Inflammatory macrophage treated with lipopolysaccharide for 4 hours (primary cell): ENCODE measurements at places on chromosomes 3 and 15.

- no peak for DNase-seq
Observed at GRCh38 chr15:74827614-74828013, 1.2 kb downstream of the CPLX3 start.

- DNase-seq = no peak
Observed at GRCh38 chr15:76382987-76383728, 46.6 kb downstream of the ISL2 start.

DNA sequence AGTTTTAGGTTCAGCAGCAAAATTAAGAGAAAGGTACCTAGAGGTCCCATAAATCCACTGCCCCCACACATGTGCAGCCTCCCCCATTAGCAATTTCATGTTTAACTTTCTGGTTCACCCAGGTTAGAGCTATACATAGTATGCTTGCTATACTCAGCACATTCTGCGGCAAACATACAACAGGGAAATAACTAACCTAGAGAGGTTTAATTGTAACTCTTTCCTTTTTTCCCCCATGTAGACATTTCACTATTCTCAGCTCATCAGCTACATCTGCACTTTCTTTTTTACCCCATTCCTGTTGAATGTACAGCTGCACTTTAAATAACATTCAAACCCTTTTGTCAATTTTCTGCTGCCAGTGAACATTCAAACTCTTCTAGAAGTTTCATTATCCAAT, 21.1 kb downstream of the TFRC start:
- DNase-seq = no peak

GRCh38 chr15:49290191-49290590, 120.1 kb downstream of the GALK2 start:
- DNase-seq = no peak

DNA sequence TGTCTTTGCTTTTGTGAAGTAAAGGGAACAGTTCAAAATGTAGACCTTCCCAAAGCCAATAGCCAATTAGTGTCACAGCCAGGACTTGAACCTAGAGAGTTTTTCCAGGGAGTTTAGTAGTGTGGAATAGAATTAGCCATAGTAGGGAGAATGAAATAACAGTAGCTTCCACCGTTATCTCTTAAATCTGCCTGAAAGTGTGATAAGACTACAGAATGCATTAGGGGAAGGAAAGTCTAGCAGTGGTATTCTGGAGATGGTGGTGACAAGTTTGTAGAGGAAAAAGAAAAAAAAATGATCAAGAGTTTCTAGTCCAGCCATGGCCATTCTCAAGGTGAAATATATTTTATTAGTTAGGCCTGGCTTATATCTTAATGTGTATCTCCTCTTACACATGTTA, 13.8 kb downstream of the ATP11B start:
- no peak for DNase-seq

DNA sequence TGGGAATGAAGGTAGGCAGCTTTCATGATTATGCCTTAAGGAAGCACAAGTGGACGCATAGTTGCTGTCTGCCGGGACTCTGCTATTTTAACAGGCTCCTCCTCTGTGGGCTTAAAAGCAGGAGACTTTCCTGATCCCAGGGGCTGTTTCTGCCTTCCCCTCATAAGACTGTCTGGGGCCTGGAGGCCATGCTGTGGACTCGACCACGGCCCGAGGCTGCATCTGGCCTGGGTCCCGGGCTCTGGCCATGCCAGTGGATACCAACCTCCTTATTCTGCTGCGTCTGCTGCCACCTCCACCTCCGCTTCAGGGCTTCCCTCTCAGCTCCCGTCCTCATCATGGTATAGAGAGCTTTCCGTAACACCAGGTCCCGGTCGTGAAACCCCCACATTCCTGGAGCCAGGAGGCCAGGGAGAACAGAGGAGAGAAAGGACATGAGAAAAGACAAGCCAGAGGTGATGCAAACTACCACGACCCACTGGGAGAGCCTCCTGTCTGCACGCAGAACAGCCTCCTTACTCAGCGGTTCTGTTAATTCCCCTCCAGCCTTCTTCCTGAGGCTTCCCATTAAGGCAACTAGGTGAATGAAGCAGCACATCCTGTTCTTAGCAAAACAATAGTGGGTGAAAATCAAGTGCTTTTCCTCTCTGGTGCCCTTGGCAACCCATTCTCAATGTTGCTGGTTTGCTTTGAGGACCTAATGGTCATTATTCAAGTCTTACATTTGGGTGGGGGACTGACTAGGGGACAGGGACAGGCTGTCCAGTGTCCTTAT, 200.5 kb downstream of the KLF13 start:
- DNase-seq = no peak

GRCh38 chr15:46778876-46779275, 938.4 kb upstream of the SEMA6D start:
- DNase-seq = no peak

- peak; percentile 30 for DNase-seq
Observed at GRCh38 chr3:30502742-30503073, 103.7 kb upstream of the TGFBR2 start.

- DNase-seq = no peak
Observed at GRCh38 chr3:10365791-10366190, 44.9 kb upstream of the SEC13 start.

- DNase-seq = no peak
Observed at GRCh38 chr3:43468133-43468532, 153.7 kb downstream of the ANO10 start.

GRCh38 chr15:63833021-63833696, 589 bp downstream of the HERC1 start:
- DNase-seq = peak; percentile 24

DNA sequence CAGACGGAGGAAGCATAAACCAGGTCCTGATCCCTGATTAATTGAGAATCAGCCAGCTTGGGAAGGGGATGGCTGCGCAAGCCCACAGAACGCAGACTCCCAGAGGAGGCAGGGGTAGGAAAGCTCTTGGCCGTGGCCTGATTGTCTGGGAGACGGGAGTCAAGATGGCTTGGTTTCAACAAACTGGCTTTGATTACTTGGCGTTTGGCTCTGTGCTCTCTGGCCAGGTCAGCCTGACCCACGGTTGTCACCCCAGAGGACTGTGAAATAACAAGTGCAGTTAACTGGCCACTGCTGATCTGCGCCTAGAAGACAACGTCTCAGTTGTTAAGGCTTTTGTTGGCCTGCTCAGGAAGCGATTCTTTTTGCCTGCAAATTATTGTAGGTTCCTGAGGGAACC, 387.0 kb upstream of the PROK2 start:
- DNase-seq = no peak

- DNase-seq = no peak
Observed at GRCh38 chr15:56894601-56895000, 23.8 kb upstream of the TCF12 start.

DNA sequence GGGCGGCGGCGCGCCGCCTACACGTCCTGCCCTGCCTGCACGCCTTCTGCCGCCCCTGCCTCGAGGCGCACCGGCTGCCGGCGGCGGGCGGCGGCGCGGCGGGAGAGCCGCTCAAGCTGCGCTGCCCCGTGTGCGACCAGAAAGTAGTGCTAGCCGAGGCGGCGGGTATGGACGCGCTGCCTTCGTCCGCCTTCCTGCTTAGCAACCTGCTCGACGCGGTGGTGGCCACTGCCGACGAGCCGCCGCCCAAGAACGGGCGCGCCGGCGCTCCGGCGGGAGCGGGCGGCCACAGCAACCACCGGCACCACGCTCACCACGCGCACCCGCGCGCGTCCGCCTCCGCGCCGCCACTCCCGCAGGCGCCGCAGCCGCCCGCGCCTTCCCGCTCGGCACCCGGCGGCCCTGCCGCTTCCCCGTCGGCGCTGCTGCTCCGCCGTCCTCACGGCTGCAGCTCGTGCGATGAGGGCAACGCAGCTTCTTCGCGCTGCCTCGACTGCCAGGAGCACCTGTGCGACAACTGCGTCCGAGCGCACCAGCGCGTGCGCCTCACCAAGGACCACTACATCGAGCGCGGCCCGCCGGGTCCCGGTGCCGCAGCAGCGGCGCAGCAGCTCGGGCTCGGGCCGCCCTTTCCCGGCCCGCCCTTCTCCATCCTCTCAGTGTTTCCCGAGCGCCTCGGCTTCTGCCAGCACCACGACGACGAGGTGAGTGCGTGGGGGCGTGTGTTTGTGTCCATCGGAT, 602 bp downstream of the TRIM71 start:
- no peak for DNase-seq

DNA sequence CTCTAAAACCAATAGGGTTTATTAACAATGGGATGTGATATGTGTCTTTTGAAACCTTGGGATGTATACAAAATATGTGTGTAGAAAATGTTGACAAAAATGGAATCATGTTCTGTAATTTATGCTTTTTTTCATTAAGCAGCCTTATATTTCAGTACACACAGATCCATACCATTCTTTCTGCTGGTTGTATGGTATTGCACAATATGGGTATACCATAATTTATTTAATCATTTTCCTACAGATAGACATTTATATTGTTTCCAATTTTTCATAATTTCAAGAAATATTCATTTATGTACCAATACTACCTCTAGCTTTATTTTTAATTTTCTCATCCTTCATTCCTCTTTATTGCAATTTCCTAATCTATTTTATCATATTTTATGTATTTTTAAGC, 83.5 kb downstream of the NEK10 start:
- no peak for DNase-seq

- no peak for DNase-seq
Observed at GRCh38 chr15:99932676-99933402, 199.6 kb upstream of the LYSMD4 start.

DNA sequence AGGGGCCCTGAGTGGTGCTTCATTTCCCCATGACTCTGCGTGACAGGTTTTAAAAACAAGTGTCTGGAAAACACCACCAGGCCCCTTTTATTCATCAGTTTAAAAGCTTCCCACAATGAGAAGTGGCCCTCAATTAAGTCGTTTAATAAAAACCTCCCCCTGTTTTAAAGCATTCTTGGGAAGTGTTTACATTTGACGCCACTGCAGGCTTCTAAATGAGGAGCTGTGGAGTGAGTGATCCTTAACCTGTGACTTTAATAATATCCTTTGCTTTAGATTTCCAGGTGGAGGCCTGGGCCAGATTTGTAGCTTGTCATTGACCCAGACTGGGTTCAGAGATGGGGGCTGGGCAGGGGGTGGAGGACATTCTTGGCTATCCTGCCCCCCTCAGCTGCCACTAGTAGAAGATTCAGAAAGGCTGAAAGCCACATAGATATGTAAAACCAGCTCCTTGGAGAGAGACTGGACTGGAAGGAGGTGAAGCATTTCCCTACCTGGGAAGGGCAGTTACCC, 11.3 kb downstream of the CGNL1 start:
- no peak for DNase-seq

- DNase-seq = no peak
Observed at GRCh38 chr3:136949146-136949545, 8.6 kb upstream of the IL20RB start.

DNA sequence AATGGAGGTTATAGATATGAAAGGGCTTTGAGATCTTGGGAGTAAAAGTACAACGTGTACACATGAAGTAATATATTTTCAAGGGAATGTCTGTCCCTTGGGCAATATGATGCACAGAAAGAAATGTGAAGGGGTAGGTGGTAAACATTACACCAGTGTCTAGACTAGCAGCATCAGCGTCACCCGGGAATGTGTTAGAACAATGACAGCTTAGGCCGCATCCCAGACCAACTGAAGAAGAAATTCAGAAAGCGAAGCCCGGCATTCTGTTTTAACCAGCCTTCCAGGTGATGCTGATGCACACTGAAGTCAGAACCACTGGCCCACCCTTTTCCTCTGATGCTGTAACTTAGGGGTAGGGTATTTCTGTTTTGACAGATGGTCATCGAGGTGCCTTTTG, 6.3 kb downstream of the INAFM2 start:
- DNase-seq = no peak

GRCh38 chr3:66344391-66344811, 123.6 kb downstream of the SLC25A26 start:
- DNase-seq = no peak

DNA sequence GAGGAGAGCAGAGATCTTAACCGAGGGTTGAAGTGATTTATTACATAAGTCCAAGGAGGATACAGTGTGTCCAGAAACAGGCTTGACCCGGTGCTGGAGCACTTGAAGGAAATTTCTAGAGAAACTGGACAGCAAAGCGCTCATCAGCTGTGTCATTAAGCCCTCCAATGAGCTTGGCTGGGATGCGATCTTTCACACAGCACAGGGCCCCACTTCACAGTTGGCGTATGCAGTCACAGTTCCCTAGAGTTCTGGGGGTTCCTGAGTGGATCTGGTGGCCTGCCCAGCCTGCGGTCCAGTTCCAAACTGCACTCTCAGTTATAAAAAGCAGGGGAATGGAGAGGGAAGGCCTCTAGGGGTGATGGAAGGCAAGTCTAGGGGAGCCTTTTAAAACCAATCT, 13.6 kb downstream of the ST8SIA2 start:
- no peak for DNase-seq

- no peak for DNase-seq
Observed at GRCh38 chr3:123535580-123535979, 49.3 kb downstream of the HACD2 start.

DNA sequence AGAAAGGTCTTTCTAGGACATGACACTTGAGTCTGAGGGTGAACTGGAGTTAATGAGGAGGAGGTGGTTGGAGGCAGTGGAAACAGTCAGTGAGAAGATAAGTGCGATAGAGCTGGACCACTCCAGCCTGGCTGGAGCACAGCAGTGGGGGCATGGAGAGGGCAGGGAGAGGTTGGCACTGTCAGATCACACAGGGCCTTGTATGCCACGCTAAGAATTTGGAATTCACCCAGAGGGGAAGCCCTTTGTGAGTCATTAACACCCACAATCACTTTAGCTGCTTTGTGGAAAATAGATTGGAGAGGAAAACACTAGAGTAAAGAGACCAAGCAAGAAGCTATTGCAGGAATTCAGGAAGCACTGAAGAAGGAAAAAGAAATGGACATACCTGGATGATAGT, 83.3 kb downstream of the ZNF621 start:
- peak; percentile 6 for DNase-seq

GRCh38 chr3:5198986-5199731, 11.7 kb downstream of the EDEM1 start:
- peak; percentile 95 for DNase-seq

GRCh38 chr3:148150141-148150540, 547.6 kb upstream of the AGTR1 start:
- DNase-seq = no peak

DNA sequence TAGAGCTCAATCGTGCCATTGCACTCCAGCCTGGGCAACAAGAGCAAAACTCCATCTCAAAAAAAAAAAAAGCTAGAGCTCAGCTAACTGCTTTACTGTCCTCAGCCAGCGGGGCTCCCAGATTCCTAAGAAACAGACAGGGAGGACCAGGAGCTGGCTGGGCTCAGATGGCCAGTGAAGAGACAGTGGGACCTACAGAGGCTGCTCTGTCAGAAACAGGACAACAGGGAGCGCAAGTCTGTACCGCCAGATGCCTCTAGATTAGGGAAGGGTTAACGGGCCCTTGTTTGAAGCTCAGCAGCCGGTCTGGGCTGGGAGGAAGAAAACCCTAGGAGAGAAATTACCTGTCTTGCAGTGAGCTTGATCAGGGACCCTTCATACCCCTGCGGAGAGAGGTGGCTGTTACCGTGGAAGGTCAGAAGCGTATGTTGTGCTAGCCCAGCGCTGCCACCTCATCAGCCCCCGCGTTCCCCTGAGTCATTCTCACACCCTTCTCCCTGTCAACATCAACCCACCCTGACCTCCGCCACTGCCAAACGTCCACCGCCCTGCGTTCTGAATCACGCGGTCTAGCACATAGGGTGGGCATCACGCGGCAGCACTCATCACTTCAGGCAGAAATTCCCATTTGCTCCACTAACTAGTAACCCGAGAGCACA, 25.3 kb downstream of the RBPMS2 start:
- DNase-seq = no peak

GRCh38 chr15:90881978-90882721, 2.2 kb upstream of the FES start:
- no peak for DNase-seq
